ENCODE measurements at places on chromosomes 5 and 9. TPM values are rescaled to one million over a fixed set of nuclear protein-coding genes. Genes with fewer than 3 reads are reported as not detected.

DND1 gene
- total RNA-seq = 0.40 TPM

DNA sequence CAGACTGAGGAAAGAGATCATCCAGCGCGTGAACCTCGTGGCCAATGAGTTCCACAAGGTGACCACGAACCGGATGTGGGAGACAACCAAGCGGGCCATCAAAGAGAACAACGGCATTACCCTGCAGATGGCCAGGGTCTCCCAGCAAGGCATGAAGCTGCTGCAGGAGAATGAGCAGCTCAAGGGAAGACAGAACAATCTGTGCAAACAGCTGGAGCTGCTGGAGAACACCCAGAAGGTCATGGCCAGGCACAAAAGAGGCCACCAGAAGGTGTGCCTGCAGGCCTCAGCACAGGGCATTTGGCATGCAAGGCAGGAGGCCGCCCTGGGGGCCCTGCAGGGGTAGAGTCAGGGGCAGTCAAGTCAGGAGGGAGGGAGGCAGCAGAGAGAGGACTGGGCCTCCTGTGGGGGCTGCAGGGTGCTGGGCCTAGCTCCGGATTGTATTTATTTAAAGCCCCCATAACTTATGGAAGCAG is 4.2 kb downstream of the PTRH1 start:
- no peak for DNase-seq

- no peak for DNase-seq
These were observed 376.3 kb upstream of the ACTBL2 start for GRCh38 chr5:57858905-57859304.

DNA sequence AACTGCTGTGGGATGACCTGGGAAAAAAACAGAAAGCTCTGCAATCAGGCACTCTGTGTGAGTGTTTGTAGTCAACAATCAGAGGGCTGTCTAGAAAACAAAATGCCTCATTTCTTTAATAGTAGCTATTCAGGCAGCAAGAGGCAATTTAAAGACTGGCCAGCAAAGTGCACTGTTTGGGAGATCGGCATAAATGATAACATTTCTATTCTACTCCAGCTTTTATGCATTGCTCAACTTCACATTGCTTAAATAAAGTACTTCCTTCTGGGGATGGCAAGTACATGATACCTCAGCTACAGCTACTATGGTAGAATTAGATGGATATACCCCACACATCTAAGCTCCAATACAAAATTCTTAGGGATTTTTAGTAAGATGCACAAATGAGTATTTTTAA is 193.1 kb downstream of the DCP2 start:
- DNase-seq = no peak

- no peak for DNase-seq
These were observed 5.8 kb upstream of the CARD19 start for GRCh38 chr9:93090091-93090655.

- DNase-seq = no peak
These were observed 289.6 kb upstream of the SGCD start for GRCh38 chr5:156037151-156037909.

DNA sequence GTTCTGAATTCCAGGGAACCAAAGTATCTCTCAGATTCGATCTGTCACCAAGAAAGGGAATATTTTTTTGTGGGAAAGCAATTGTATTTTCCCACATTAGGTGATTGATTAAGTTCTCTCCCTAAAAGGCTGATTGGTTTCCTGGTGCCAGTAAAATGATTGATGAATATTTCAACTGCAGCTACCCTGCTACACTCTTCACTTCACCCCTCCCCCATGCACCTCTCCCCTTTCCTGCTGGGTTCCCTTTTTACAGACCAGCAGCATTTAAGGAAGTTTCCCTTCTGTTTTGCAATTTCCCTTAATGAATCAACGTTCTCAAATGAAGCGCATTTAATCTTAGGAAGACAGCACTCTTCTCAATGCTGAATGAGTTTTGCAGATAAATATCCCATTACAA is 13.1 kb downstream of the NR6A1 start:
- no peak for DNase-seq

DNA sequence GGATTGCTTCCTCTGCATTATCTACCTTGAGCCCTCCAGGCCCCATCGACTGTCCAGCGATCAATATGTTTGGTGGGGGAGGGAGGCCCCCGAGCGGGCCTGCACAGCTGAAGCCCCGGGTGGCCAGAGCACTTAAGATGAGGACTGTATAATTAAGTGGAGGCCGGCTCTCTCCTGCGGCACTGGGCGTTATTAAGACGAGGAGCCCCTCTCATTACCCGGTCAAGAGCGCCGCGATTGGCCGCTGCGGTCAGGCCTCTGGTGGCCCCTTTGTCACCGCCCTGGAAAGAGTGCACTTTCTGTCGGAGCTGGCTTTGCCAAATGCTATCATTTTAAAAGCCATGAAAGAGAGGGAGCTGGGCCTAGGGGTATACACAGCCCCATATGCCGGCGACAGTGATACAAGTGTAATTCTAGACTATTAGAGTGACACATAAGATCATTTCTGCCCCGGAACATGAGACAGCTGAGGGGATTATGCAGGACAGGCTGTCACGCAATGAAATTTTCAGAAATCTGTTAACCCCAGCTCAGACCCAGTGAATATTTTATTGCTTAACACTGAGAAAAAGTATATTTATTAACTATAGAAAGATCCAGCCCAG is 106.3 kb upstream of the IRX1 start:
- no peak for DNase-seq

DNA sequence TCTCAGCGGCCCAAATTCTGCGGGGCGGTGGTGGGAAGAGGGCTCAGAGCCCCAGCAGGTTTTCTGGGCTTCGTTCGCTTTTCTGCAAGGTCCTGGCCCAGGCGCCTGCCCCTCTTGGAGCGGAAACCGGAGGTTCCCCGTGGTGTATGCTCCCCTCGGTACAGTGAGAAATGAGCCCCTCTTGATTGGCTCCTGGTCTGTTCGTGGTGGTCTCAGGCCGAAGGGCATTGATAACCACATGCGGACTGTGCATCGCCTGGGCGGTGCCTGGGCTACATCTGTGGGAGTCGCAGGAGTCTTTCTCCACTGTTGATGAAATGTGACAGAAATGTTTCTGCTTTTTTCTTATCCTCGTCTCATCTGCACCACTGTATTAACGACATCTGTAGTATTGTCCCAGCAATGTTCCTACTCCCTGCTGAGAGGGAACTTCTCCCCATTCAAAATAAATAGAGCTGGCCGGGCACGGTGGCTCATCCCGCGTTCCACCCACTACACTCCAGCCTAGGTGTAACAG is 682 bp downstream of the MAN1B1 start:
- DNase-seq = no peak

DNA sequence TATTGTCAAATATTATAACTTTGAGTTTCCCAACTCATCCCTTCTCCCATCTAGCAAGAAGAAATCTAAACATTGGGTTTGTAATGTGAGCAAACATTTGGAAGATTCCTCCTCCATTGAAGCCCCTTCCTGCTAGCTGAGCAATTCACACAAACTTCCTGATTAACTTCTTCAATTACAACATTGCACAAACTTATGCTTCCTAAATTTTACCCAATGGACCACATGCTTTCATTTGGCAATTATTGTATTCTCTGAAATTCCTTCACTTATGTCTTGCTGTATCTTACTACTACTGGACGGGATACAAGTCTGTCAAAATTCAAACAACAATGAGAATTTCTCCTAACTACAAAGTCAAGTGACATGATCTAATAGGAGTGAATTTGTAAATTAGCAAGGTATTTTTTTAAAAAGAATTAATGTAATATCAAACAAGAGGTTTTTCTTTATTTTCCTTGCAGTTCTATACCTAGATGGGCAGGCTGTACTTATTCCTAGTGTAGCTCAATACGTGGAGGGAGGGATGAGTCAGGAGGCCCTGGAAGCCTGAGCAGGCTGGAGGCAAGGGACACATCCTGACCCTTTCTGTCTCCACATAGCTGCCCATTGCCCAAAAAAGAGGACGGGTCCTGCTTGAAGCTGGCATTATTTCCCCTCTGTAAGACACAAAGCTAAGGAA is 11.8 kb upstream of the IFNW1 start:
- DNase-seq = no peak

- no peak for DNase-seq
These were observed 47.9 kb downstream of the ALG2 start for GRCh38 chr9:99173570-99174504.
